ENCODE measurements at places on chromosomes 16 and 17. TPM values are rescaled to one million over a fixed set of nuclear protein-coding genes. Genes with fewer than 3 reads are reported as not detected.

Gene MAPK7
- 13.9 TPM for total RNA-seq

Gene TEPSIN
- total RNA-seq, result 13.4 TPM

Gene OTOA
- not detected for total RNA-seq

Gene SGCA
- total RNA-seq, result 135 TPM

Gene MYLK3
- 304 TPM for total RNA-seq

Gene KRT9
- not detected for total RNA-seq

Gene PLLP
- total RNA-seq, result 3.2 TPM

Gene CACNG5
- not detected for total RNA-seq

Gene PIK3R6
- 0.78 TPM for total RNA-seq

Gene NLRC3
- total RNA-seq, result 0.89 TPM

Gene KCNJ2
- total RNA-seq, result 47.1 TPM

Gene KRTAP9-8
- not detected for total RNA-seq

Gene CD300LB
- 0.16 TPM for total RNA-seq

Gene SRSF1
- 90.9 TPM for total RNA-seq
